ENCODE measurements at places on chromosomes 6 and 20.

GRCh38 chr20:60453388-60454246 lies 495.4 kb downstream of the CDH26 start:
- DNase-seq = no peak

DNA sequence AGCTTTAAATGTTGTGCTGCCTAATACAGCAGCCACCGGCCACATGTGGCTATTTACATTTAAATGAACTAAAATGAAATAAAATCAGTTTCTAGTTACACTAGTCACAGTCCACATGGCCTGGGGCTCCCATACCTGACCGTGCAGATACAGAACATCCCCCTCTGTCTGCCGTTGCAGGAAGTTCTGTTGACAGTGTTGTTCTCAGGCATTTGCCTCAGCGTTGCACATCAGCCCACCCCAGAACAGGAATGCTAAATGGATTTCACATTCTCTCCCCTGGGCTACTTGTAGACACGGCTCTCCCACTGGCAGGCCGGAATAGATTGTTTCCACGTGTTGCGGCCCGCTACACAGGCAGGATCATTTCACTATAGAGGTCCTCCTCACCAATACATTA lies 26.3 kb downstream of the JAG1 start:
- DNase-seq = no peak

GRCh38 chr6:157322792-157323254 lies 496 bp downstream of the TMEM242 start:
- no peak for DNase-seq

DNA sequence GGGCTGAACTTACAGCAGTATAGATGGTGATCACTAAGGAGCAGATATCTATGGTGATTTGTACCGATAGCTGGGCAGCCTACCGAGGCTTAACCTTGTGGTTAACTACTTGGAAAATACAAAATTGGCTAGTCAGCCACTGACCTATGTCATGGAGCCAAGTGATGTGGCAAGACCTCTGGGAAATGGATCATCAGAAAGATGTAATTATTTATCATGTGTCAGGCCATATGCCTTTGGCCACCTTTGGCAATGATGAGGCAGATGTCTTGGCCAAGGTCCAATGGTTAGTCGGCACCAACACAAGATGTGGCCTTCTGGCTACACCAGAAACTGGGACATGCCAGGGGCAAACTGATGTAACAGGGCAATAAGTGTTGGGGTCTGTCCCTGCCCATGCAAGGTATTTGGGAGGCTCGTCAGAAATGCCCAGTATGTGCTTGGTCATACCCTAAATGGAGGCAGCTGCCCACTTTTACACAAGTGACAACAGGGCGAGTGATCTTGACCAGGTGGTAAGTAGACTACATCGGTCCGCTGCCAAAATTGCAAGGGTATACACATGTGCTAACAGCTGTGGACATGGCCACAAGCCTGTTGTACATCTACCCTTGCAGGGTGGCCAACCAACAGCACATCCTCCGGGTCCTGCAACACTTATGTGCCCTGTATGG lies 30.1 kb downstream of the HDDC2 start:
- no peak for DNase-seq

DNA sequence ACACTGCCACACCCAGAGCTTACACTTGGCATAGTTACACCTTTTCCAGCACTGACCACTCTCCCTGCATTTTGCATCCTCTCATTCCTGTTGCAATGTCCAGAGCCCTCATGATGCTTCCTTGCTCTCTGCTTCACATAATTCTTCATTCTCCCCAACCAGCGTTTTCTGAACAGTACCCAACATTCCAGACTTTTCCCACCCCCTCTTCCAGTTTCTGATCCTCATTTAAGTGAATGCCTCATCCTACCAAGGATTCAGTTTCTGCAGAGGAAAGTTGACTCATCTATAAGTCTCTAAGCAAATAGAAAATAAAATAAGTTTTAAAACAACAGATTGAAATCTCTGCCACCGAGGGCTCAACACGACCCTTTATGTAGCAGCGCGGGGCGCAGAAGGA lies 321.3 kb upstream of the TCF21 start:
- DNase-seq = no peak

DNA sequence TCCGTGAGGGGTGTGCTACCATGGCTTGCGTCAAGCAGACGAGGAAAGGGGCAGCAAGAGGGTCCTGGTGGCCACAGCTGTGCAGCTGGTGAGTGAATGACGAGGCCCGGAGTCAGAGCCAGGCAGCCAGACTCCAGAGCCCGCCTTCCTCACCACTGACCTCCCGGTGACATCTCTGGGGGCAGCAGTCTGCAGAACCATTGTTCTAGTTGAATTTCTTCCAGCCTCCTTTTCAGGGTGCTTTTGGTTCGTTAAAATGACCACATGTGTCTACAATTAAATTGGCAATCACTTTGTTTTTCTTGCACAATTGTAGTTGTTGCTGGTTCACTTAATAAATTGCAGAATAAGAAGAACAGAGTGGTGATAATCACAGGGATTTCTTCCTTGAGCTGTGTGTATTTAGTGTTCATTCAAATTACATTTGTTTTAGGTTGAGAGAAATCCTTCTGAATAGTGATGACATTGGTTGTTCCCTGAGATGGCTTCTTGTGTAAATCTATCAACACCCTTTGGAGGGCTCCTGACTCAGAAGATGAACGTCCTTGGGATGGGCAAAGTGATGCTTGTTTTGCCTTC lies 96.4 kb downstream of the TULP4 start:
- no peak for DNase-seq

GRCh38 chr6:148593130-148593812 lies 153.6 kb upstream of the UST start:
- DNase-seq = no peak

DNA sequence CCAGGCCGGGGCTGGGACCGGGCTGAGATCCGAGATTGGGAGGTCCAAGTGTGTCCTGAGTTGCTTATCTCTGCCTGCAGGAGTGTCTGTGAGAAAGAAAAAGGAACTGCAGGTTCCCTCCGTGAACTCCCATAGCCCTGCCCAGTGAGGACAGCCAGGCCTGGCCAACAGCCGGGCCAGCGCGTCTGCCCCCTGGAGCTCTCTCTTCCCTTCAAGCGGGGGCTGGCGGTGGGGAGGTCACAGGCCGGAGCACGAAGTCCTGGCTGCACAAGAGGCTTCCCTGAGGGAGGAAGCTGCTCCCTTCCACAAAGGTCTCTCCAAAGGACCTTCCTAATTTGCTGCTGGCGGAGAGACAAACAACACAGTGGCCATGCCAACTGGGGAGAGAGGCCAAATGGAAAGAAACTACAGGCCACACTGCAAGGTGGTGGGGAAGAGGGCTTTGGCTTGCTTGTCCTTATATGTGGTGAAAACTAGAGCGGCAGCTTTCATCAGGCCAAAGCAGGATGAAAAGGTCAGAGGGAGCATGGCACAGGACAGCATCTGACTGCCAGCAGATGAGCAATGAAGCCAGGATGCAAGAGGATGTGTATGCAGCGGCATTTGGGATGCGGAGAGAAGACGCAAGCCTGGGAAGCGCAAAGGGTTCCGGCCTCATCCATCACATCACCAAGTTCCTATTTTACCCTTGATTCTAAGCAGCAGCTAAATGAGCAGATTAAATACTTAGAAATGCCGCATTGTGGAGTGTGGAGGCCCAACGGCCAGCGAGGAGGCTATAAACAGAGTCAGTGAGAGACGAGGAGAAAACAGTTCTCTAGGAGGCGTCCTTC lies 260.0 kb downstream of the ERMARD start:
- no peak for DNase-seq

- no peak for DNase-seq
These were observed 773.4 kb downstream of the KIF16B start for GRCh38 chr20:15799871-15800270.

DNA sequence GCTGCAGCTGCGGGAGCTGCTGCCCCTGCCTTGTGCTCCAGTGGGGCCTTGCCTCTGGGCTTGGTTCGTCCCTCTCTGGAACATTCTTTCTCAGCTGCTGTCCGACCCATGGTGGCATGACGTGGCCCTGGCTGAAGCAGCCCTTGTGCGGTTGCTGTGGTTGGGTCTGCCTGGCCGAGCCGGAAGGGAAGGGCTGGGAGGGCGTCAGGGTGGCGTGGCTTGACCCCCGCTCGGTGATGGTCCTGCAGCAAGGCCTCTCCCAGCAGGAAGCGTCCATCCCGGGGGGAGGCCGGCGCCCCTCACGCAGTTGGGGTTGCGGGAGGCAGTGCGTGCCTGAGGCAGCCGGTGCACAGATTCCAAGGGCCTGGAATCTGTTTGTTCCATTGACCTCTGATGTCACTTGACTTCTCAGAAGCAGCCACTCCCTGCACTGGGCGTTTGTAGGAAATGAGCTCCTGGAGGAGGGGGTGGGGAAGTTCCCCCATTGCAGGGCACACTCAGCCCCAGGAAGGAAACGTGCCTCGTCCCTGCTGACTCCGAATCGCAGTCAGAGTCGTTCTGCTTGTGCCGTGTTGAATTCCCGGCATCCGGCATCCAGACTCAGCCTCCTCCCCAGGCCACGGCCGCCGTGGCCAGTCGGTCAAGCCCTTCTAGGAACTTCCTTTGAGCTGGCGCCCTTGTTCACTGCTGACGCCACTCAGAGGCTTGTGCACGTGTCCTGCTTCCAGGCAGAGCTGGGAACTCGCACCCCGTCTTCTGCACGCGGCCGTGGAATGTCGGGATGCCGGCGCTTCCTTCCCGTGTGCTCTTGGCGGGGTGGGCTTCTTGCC lies 9.7 kb upstream of the TNFRSF6B start:
- no peak for DNase-seq

- no peak for DNase-seq
These were observed 59.5 kb downstream of the NINL start for GRCh38 chr20:25525867-25526266.

DNA sequence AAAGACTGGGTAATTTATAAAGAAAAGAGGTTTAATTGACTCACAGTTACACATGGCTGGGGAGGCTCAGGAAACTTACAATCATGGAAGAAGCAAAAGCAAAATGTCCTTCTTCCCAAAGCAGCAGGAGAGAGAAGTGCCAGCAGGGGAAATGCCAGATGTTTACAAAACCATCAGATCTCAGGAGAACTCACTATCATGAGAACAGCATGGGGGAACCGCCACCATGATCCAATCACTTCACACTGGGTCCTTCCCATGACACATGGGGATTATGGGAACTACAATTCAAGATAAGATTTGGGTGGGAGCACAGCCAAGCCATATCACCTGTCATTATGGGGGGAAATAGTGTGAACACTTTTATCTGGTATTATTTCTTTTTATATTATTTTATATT lies 557.2 kb downstream of the EYS start:
- DNase-seq = no peak

DNA sequence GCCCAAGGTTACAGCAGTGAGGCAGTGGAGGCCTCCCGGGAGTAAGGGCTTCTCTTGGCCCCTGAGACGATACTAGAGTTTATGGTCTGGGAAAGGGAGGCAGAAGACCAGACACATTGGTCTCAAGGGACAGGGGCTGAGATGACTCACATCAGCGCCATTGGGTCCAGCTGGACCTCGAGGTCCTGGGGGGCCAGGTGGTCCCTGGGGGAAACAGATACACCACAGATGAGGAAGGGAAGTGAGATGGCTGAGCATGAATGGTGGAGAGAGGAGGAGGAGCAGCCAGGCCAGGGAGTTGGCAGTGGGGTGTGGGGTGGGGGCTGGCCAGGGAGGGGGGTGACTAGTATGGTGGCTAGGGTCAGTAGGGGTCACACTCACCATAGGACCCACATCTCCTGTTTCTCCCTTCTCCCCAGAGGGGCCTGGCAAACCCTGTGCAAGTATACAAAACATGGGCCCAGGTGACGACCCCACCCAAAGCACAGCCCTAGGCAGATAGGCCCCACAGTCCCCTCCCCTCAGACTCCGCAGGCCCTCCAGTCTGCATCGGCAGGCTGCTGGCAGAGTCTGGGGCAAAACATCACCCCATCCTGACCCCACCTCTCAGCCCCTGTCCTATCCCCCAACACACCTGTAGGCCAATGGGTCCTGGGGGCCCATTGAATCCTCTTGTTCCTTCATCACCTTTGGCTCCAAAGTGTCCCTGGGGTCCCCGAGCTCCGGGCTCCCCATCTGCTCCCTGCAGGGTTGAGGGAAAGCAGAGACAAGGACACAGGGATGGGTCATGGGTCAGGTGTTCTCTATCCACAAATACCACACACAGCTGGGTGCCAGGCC lies 21.9 kb downstream of the COL11A2 start:
- no peak for DNase-seq
